ENCODE measurements at places on chromosomes 2 and 18.
A peak's percentile ranks its signal among the peaks of the same experiment; 100 is the strongest.

DNA sequence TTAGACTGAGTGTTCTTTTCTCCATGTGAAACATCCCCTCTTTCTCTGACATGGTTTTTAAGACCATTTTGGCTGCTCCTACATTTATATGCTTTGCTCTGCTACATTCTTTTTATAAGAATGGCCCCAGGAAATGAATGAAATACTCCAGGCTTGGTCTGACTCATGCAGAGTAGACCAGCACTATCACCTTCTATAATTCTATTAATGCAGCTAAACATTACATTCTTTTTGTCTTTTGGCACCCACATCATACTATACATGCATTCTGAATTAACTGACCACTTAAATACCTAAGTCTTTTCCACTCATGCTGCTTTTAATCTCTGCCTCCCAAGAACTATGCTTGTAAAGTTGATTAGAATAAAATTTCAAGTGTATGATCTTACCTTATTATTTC, 94.1 kb downstream of the AAK1 start:
- DNase-seq = no peak

GRCh38 chr2:85173909-85174308, 40.7 kb downstream of the TCF7L1 start:
- DNase-seq = no peak

GRCh38 chr2:62972601-62973000, 78.0 kb upstream of the OTX1 start:
- peak; percentile 60 for DNase-seq

GRCh38 chr2:58720033-58720769, 479.1 kb upstream of the FANCL start:
- no peak for DNase-seq

- peak; percentile 35 for DNase-seq
Measured at GRCh38 chr18:39571511-39571910, 2005.9 kb upstream of the CELF4 start.

- DNase-seq = no peak
Measured at GRCh38 chr2:12488352-12489318, 228.1 kb upstream of the TRIB2 start.

Data from T47D (cell line).